ENCODE measurements at places on chromosomes 11 and 22.

DNA sequence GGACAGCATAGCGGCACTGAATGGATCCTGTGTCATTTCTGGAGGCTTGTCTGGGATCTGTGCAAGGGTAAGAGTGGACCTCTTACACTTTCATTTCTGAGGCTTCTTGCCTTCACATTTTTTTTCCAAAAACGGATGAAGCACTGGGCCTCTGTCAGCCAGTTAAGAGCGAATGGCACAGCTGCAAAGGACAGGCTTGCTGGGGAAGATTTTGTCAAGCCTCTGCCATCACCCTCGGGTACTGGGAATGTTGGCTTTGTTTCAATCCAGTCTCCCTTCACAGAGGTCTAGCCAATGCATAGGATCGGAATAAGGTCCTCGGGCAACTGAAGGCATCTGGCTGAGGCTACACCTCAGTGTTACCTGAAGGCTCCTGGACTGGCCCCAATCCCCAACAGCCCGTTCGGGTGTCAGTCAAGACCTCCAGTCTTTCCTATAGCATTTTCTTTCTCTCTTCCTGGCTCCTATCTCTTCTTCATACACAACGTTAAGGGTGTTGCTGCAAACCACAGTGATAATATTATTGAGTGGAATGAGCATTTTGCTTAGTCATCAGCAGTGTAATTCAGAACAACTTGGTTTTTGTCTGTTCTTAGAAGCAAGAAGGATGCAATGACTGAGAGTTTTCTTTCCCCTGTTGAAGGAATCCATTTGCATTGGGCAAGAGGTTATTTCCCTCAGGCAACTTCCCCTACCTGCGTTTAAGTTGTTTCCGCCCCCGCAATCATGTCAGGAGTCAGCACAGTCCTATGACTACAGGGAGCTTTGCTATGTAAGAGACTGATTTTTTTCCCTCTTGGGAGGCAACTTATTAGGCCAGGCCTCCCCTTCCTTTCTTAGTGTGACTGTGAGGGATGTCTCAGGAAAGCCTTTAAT, 22.8 kb downstream of the NPAT start:
- no peak for DNase-seq

DNA sequence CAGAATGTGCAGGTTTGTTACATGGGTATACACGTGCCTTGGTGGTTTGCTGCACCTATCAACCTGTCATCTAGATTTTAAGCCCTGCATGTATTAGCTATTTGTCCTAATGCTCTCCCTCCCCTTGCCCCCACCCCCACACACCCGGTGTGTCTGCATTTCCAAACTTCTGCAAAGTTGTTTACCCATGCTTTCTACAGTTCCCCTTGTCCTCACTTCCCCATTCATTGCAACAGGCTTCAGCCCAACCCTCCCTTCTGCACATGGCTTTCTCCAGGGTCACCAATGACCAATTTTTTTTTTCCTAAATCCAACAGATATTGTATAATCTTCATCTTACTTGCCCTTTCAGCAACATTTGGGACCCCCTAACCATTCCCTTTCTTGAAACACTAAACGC, 32.0 kb upstream of the NUP50 start:
- DNase-seq: no peak

DNA sequence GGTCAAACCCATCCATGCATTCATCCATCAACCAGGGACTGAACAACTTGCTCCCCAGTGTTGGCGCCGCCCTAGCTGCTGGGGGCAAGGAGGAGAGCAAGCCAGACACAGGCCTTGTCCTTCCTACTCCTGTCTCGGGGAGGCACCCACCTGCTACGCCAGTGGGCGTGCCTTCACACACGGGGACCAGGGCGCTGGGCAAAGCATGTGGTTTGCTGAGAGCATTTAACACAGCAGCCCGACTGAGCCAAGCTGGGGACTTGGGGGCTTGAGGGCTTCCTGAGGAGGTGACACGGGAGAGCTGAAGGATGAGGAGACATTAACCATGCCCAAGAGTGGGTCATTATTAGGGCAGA, 30.6 kb downstream of the CACNA1I start:
- DNase-seq: no peak

GRCh38 chr11:58787903-58788302, 56.2 kb upstream of the GLYAT start:
- no peak for DNase-seq

DNA sequence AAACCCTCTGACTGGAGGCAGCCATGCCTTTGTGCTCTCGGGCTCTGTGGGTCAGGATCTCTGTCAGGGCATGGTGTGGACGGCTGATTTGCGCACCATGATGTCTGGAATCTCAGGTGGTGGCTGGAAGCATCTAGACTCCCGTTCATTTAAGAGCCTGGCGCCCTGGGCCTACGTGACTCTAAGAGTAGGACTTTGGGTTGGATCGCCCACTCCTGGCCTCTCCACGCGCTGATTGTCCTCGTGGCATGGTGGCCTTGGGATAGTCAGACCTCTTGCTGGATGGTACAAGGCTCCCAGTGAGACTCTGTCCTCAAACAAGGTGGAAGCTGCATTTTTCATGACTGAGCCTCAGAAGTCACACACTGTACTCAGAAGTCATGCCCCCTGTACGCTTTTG, 224.3 kb downstream of the TBC1D22A start:
- no peak for DNase-seq

GRCh38 chr11:40921246-40921645, 538.2 kb downstream of the LRRC4C start:
- no peak for DNase-seq

- peak; percentile 21 for DNase-seq
Measured at GRCh38 chr11:16871368-16871767, 132.9 kb downstream of the C11orf58 start.

GRCh38 chr11:65920372-65920802, 1.2 kb downstream of the DRAP1 start:
- DNase-seq: no peak

- no peak for DNase-seq
Measured at GRCh38 chr22:42934338-42934737, 77.3 kb upstream of the ARFGAP3 start.

GRCh38 chr11:95832763-95833162, 42.5 kb downstream of the CEP57 start:
- no peak for DNase-seq

DNA sequence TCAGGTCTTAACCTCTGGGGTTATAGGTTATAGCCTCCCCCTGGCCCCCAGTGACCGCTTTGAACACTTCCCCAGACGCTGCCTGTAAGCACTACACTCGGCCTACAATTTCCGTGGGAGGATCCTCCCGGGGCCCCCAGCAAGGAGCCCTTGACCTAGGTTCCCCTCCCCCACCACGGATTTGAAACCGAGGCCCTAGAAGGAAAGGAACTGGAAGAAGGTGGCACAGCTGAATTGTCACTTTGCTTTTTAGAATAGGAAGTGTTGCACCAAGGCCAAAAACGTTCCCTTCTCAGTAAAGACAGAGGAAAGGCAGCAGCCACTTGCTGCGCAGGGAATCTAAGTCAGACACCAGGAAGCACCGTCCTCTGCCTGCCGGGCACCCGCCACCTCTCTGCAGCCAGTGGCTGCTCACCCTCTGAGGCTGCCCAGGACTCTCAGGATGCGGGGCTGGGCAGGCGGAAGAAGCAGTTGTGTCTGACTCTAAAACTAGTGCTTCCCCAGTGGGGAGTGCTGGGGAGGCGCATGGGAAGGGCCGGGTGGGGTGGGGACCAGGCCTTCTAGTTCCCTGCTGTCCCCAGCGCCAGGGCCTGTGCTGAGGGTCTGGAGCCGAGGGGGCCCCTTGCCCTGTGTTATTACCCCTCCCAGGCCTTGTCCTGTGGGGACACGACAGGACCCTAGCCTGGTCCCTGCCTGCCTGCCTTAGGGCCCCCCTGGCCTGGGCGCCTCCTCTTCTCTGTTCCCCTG, 7.9 kb upstream of the FLRT1 start:
- no peak for DNase-seq

DNA sequence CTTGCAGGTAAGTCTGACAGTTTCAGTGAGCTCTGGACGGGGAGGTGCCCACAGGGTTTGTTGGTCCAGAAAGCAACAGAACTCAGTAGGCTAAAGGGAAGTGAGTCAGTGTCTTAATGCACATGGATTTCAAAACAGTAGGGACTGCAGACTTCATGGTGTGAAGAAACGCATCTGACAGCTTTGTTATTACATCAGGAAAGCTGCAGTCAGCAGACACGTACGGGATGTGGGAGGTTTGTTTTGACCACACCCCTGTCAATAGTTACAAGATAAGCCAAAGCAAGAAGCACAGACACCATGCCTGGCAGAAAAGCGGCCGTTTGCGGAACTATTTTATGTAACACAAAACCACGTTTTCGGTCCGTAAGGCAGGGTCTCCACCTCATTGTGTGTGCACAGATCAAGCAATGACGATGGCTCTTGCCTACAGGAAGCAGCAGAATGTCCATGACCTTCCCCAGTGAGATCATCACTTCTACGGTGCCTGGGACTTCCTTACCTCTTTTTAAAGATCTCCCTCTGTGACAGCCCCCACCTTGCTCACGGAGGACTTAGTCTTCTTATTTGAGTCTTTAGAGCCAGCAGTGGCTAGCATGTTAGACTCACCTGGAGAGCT, 58.2 kb upstream of the FTH1 start:
- DNase-seq: peak; percentile 64

- DNase-seq: no peak
Measured at GRCh38 chr11:128739589-128739988, 45.7 kb downstream of the FLI1 start.

GRCh38 chr22:39513791-39514190, 6.6 kb upstream of the ATF4 start:
- DNase-seq: no peak

- DNase-seq: no peak
Measured at GRCh38 chr22:17370766-17371432, 1.6 kb downstream of the CECR2 start.

- DNase-seq: no peak
Measured at GRCh38 chr11:94546162-94546470, 2.4 kb downstream of the FUT4 start.
